ENCODE measurements at places on chromosomes 5 and 9.

DNA sequence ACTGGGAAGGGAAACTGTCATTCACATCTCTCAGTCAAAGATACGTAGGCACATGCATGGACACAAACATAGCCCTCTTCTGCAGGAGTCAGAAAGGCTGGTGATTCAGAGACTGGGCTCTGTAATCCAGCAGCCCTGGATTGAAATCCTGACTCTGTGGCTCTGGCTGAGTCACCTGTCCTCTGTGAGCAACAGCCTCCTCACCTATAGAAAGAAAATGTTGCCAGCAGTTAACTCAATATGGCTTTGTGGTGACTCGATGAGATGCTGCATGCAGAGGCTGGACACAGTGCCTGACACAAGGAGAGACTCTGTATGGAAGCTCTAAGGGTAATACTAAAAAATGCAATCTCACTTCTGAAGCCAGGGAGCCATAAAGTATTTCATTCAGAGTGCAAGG lies 23.9 kb upstream of the CDKN2AIPNL start:
- DNase-seq: no peak

- DNase-seq: peak; percentile 8
These were observed 128.6 kb downstream of the PDZD2 start for GRCh38 chr5:31767335-31768031.

DNA sequence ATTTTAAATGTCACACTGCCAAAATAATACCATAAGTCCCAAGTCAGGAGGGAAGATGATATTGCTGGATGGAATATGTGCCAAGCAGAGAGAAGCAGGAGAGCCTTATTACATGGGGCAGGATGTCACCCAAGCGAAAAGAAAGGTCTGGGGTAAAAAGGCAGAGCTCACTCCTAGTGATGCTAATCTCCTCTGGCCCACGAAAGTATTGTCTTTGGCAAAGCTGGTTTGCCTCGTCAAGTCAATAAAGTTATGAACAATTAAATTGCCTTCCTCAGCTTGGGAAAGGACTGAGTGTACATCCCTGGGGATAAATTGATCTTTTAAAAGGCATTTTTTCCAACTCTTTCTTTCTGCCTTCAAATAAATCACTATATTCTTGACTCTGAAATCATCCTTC lies 220.6 kb downstream of the DMAC1 start:
- DNase-seq: no peak

DNA sequence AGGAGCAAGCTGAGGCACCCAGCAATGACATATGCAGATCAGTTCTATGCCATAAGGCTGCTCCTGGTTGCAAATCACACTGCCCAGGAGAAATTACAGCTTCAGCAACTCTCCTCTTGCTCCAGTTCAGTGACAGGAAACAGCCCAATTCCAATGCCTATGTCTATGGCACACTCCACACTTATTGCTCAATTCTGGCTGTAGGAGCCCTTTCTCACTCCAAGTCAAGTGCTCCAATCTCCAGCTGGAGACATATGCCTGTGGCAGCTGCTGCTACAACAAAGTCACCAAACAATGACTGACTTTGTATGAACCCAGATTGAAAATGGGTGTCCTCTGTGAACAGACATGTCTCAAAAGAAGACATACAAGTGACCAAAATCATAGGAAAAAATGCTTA lies 31.8 kb upstream of the PLCXD3 start:
- no peak for DNase-seq

DNA sequence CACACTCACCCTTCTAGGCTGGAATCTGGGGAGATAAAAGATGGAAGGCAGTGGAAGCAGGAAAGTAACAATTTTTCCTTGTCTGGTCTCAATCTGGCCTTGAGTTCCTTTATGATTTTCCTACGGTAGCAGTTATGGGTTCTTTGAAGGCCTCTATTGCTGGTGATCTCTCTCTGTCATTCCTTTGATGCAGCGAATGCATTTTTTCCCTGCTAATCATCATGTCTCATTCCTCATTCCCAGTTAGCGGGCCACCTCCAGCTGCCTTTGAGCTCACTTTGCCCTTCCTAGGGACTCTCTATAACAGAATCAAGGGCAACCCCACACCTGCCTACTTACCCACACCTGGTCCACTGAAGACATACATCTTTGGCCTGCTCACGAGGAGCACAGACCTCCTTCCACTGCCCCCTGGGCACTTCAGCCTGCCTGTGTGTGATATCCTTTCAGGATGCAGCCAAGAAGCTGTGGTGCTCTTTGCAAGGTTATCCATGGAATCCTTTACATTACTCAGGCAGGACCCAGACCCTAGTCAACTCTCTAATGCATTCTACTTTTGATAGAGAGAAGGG lies 191.7 kb downstream of the DRD1 start:
- DNase-seq: no peak

- no peak for DNase-seq
These were observed 63.6 kb downstream of the MAST4 start for GRCh38 chr5:66659780-66660179.

GRCh38 chr9:109072133-109072692 lies 47.5 kb downstream of the TMEM245 start:
- DNase-seq: no peak

DNA sequence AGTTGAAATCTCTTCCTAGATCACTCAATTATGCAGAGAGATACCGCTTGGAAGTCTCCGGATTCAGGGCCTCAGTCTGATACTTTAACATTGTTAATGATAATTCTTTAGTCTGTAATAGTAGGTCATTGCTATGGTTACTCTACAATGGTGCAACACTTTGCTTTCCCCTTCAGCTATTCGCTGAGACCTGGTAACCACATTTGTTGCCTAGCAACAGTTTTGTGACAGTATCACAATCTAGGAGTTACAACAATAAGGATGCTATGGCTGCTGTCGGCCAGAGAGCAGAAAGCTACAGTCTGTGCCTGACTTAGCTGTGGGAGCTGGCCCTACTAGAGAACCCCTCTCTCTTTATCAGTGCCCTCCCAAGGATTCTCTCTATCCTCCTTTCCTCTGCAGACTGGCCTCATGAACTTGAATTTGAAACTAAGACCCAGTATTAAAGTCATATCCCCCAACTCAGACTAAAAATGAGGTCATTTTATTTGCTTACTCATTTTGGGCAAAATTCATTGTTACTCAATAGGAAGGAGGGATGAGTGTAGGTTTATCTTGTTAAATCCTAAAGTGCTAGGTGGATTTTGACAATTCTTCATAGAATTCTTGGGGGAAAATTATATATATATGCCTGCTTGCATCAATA lies 39.3 kb downstream of the NR2F1 start:
- peak; percentile 14 for DNase-seq

- no peak for DNase-seq
These were observed 722.8 kb upstream of the GRAMD2B start for GRCh38 chr5:125700380-125700861.

GRCh38 chr5:14908172-14908571 lies 36.6 kb upstream of the ANKH start:
- DNase-seq: no peak

GRCh38 chr5:96741891-96742309 lies 65.8 kb downstream of the ERAP1 start:
- DNase-seq: no peak

- no peak for DNase-seq
These were observed 111.7 kb downstream of the PCSK1 start for GRCh38 chr5:96321345-96321744.

- no peak for DNase-seq
These were observed 59.2 kb upstream of the CDH10 start for GRCh38 chr5:24703934-24704333.

GRCh38 chr9:13508681-13509080 lies 229.2 kb upstream of the MPDZ start:
- DNase-seq: no peak

DNA sequence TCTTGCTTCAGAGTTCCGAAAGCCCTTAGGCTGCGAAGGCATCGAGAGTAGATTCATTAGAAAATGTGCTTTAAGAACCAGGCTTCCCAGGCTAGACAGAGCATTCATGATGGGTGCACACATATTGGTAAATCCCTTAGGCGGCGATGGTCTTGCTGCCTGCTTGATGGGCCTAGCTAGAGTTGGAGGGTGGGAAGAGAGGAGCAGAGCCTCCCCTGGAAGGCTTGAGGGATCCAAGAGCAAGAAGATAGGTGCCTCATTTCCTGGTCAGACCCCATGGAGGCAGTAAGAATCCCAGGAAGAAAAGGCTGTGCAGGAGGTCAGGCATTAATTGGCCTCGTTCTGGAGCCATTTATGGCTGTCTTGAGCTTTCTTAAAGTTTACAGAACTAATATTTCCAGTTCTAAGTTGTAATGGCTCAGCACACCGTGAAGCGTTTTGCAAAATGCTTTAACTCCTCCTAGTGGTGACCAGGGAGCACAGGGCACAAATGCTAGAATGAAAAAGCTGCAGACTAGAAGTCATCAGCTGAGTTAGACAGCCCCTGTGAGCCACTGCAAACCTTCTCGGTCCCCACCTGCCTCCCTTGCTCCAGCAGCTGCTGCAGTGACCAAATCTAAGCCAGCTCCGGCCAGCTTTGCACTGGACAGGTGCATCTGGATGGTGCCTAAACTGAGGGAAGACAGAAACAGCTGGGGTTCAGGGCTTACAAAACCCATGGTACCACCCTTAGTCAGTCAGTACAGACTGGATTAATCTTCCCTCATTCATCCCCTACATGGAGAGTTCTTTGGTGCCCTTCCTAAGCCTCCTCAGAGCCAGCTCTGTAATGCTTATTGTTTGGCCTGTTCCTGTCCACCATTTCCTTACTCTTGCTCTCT lies 14.7 kb downstream of the SLC45A2 start:
- no peak for DNase-seq

GRCh38 chr5:652023-652515 lies 39.9 kb downstream of the CEP72 start:
- no peak for DNase-seq

GRCh38 chr5:75048457-75048953 lies 3.9 kb downstream of the GCNT4 start:
- peak; percentile 22 for DNase-seq

GRCh38 chr9:96156171-96156974 lies 145.6 kb downstream of the HSD17B3 start:
- DNase-seq: no peak

- no peak for DNase-seq
These were observed 34.7 kb upstream of the PLPP1 start for GRCh38 chr5:55569513-55569865.

- no peak for DNase-seq
These were observed 751.2 kb upstream of the ZNF608 start for GRCh38 chr5:125497651-125498050.

GRCh38 chr9:36163786-36164170 lies 5.4 kb upstream of the CCIN start:
- DNase-seq: no peak

GRCh38 chr9:109845226-109845625 lies 65.2 kb downstream of the PALM2AKAP2 start:
- DNase-seq: no peak

GRCh38 chr5:10266839-10267238 lies 16.8 kb downstream of the CCT5 start:
- DNase-seq: no peak

DNA sequence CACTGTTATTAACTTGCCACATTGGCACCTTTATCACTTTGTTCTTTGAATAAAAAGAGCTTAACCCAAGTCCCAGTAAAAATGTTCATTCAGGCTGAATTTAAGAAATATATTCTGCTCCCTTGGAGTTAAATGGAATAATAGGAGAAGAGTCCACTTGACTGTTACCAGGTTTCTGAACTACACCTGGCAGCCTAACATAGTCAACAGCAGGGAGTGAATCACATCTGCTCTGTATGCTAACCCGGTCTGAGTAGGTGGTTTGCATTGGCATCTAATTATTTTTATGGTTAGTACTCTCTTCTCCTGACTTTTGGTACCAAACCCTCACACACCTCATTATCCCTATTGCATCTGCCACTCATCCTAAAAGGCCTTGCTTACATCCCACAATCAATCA lies 86.7 kb downstream of the STK32A start:
- no peak for DNase-seq

DNA sequence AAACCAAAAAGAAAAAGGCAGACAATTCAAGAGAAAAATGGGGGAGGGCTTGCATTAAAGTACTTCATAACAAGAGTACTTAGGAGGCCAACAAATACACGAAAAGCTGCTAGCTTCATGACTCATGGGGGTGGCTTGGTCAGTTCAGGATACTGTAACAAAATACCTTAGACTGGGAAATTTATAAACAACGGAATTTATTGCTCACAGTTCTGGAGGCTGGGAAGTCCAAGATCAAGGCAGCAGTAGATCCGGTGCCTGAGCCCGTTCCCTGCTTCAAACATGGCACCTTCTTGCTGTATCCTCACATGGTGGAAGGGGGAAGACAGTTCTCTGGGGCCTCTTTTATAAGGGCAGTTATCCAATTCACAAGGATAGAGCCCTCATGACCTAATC lies 111.4 kb downstream of the C9orf50 start:
- no peak for DNase-seq

DNA sequence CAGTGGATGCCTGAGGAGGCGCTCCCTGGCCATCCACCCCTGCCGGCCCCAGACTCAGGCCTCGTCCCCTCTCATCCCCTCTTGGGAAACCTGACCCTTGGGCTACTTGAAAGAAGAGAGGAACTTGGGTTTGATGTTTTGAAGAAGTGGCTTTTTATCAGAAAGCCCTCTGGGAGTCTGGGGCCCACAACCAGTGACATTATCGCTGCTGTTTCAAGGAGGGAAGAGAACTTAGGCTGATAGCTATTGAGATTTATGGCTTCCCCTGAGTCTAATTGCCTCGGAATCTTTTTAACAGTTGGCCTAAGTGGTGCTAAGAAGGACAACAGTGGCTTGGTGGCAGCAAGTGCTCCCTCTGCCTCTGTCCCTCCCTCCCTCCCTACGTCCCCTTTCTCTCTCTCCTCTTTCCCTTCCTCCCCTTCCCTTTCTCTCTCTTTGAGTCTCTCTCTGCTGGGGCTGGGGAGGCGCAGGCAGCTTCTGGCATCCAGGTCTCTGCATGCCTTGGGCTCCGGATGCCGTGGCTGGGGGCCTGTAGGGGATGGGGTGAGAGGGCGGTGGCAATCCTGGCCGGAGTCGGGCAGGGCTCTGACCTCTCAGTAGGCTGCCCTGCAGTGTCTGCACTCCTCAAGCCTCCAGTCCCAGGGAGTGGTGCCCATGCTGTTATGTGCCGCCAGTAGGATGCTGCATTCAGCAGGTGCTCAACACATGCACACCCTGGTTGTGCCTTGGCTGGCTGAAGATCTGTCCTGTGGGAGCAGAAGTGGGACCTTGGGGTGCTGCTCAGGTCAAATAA lies 49.6 kb upstream of the RXRA start:
- DNase-seq: peak; percentile 15

- DNase-seq: no peak
These were observed 8.8 kb downstream of the CCNH start for GRCh38 chr5:87403899-87404298.

- no peak for DNase-seq
These were observed 6.9 kb downstream of the COL23A1 start for GRCh38 chr5:178583279-178583678.

- no peak for DNase-seq
These were observed 19.8 kb upstream of the MRNIP start for GRCh38 chr5:179878222-179879002.

DNA sequence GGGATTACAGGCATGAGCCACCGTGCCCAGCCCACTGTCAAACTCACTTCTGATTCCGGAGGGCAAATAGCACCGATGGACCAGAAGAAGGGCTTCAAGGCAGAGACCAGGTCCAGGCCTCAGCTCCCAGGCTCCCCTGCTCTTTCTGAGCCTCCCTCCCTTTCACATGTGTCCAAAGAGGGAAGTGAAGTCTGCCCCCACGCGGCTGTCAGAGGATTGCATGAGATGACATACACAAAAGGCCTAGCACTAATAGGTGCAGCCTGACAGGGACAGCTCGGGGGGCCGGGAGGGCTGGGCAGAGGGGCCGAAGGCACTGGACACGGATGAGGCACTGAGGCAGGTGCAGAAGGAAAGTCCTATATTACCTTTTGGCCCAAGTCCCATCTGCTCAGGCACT lies 16.1 kb downstream of the FBP1 start:
- DNase-seq: peak; percentile 73
